Stomach (tissue), 19 donors: ENCODE measurements at places on chromosomes 12 and 14. TPM values are rescaled to one million over a fixed set of nuclear protein-coding genes. Genes with fewer than 3 reads are reported as not detected.

SMIM41 gene
- 1.1 TPM for total RNA-seq

CCDC196 gene
- total RNA-seq: not detected

FOXN4 gene
- total RNA-seq: not detected

ST8SIA1 gene
- total RNA-seq: 1.8 TPM

GRCh38 chr14:83320837-83321236, 1787.2 kb upstream of the SEL1L start:
- H3K4me1 ChIP-seq: no peaks in the 10 kb centered on the region
- H3K27me3 ChIP-seq: no peaks in the 10 kb centered on the region
- DNase-seq: no peak
- no peak overlapping the region for H3K4me3 ChIP-seq

GRCh38 chr12:20627001-20627588, 68.0 kb upstream of the SLCO1C1 start:
- H3K4me3 ChIP-seq: no peak overlapping the region
- peaks cover 13% of the 10 kb centered on the region for H3K4me1 ChIP-seq
- H3K27me3 ChIP-seq: no peaks in the 10 kb centered on the region
- no peak for DNase-seq

- H3K27me3 ChIP-seq: no peaks in the 10 kb centered on the region
- no peaks in the 10 kb centered on the region for H3K36me3 ChIP-seq
- H3K4me1 ChIP-seq: no peaks in the 10 kb centered on the region
- no peak overlapping the region for H3K4me3 ChIP-seq
These were observed 116.6 kb upstream of the TMEM233 start for GRCh38 chr12:119476951-119477350.

DNA sequence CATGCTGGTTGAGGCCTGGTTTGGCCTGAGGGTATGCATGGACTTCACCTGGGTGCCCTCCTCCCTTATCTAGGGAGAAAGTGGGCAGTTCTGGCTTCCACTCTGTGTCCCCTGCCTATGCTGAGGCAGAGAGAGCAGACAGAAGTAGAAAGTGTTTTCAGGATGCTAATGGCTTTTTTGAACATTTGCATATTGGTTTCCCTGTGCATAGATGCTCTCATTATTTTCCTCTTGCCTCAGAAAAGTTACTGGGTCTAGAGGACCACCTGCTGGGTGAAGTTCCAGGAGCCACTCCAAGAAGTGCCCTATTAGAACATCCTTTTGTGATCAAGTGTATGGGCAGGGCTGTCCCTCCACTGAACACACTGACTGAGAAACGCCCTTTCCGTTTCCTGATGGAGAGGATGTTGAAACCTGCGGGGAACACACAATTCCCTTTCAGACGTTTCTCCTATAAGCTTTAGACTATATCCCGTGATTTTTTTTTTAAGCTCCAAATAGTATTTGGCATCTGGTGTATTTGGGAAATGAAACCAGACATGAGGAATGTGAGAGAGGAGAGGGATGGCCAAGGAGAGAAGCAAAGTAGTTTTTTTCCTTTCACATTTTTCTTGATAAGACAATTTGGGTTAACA, 66.6 kb downstream of the DAAM1 start:
- no peak overlapping the region for H3K27ac ChIP-seq
- no peaks in the 10 kb centered on the region for H3K27me3 ChIP-seq
- H3K4me1 ChIP-seq: peaks cover 15% of the 10 kb centered on the region
- DNase-seq: peak; percentile 41

GRCh38 chr14:48792376-48793024, 793.7 kb downstream of the RPS29 start:
- H3K36me3 ChIP-seq: no peaks in the 10 kb centered on the region
- no peak overlapping the region for H3K4me3 ChIP-seq
- no peaks in the 10 kb centered on the region for H3K27me3 ChIP-seq
- H3K27ac ChIP-seq: no peak overlapping the region
- no peak for DNase-seq

GRCh38 chr14:81561084-81561775, 27.6 kb upstream of the SEL1L start:
- no peak overlapping the region for H3K27ac ChIP-seq
- no peak overlapping the region for H3K4me3 ChIP-seq
- H3K36me3 ChIP-seq: no peaks in the 10 kb centered on the region
- no peaks in the 10 kb centered on the region for H3K27me3 ChIP-seq

DNA sequence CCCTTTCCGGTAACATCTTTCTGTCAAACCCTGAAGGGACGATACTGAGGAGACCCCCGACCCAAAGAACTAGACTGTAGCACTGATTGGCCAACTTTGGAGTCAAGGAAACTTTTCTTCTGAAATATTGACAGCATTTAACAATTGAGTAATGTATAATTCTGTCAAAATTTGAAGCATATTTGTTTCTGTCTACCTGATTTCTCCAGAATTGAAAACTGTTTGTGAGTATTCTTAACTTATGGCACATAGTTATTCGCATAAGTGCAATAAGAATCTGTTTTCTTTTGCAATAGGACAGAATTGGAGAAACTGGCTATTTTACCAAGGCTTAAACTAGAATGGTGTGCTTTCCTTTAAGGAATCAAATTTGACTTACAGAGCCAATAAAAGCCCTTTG, 267.1 kb upstream of the FOXN3 start:
- no peak for DNase-seq
- no peaks in the 10 kb centered on the region for H3K4me1 ChIP-seq
- H3K36me3 ChIP-seq: no peaks in the 10 kb centered on the region
- H3K27ac ChIP-seq: no peak overlapping the region
- no peaks in the 10 kb centered on the region for H3K27me3 ChIP-seq
- H3K4me3 ChIP-seq: no peak overlapping the region
